Mammary epithelial cell (primary cell): ENCODE measurements at places on chromosomes 6 and 20. TPM values are rescaled to one million over a fixed set of nuclear protein-coding genes. Genes with fewer than 3 reads are reported as not detected.

DNA sequence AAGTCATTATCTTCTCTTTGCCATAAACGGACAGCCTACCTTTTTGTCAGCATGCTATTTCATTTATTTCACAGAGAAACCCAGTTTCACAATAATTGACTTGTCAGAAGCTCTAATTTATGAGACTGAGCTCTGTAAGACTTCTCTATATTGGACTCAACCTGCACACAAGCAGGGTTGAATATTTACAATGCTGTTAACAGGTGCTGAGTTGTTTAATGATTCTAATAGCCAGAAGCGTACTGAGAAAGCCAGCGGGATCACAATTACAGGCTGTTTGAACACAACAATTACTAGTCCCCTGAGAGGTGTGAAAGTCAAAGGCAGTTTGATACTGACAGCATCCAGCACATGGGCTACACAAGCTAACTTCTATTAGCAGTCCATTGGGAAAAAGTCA is 128.2 kb upstream of the SIM1 start:
- DNase-seq, result no peak

DNA sequence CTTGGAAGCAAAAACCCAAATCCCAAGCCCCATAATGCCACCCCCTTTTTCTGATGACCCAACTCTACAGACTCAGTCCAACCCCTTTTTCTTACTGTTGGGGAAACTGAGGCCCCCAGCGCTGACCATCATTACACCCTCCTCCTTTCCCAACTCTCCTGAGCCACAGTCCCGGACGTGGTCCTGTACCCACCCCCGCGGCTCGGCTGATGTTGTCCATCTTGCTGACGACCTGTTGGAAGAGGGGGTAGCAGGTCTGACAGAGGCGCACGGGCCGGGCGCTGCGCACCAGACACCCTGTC is 533 bp downstream of the OSTM1 start:
- no peak for DNase-seq

DNA sequence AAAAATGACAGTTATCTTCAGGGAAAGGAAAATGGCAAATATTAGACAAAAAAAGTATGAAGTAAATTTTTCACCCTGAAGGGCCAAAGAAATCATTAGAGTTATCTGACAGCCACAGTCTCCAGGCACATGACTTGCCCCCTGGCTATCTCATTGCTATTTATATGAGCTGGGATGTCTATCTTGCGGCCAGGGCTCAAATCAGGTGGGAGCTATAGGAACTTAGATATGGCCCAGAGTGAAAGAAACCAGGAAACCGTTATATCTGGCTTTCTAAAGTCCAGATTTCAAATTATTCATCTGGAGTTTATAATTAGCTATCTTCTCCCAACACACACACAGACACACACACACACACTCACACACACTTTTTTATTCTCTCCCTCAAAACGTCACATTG is 135.3 kb upstream of the EEF1E1 start:
- DNase-seq, result no peak

PLEKHG1 gene
- total RNA-seq, result 35.3 and 51.4 TPM in 2 replicates

GRCh38 chr20:43363506-43363905 is 94.2 kb upstream of the SRSF6 start:
- DNase-seq, result no peak

GRCh38 chr6:153129873-153130514 is 1.1 kb downstream of the RGS17 start:
- DNase-seq, result peak; percentile 34

DNA sequence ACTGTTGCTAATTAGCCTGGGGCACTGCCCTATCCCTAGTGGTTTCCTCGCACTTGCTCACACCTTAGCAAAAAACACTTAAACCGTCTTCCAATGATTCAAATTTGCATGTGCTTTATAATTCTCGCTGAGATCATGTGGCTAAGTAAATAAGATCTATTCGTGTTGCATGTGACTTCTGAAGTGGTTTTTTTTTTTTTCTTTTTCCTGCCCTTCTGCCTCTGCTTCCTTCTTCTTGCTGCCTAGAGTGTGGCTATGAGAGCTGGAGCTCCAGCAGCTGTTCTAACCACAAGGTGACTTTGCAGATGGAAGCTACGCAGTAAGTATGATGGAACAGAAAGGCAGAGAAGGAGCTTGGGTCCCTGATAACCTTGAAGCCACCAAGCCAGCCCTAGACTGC is 36.5 kb downstream of the SULF2 start:
- DNase-seq, result no peak

DNA sequence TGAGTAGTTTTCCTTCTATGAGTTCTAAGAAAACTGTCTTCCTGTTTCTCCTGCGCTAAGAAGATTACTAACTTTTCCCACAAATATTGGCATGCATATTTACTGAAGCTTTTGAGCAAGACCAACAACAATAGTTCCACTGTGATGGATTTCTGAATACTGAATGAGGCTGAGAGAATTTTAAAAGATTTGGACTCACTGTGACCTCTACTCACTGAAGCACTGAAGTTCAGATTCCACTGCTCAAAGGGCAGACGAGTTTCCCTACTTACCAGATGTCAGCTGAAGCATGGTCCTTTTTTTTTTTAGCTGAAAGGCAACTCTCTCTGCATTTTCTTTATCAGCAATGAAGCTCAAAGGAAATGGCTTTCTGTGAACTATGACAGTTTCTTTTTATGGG is 718.5 kb downstream of the RFPL4B start:
- no peak for DNase-seq

BPIFB3 gene
- total RNA-seq, result not detected in 2 replicates

SOX18 gene
- 0.16 TPM in 1 of 2 replicates, not detected in the other for total RNA-seq

DOP1A gene
- 74.3 TPM for total RNA-seq

OOEP gene
- not detected in 2 replicates for total RNA-seq
